SK-N-MC (cell line): ENCODE measurements at places on chromosomes 4 and X.

GRCh38 chr4:168076989-168077725, 15.2 kb upstream of the ANXA10 start:
- peak; percentile 45 for DNase-seq

DNA sequence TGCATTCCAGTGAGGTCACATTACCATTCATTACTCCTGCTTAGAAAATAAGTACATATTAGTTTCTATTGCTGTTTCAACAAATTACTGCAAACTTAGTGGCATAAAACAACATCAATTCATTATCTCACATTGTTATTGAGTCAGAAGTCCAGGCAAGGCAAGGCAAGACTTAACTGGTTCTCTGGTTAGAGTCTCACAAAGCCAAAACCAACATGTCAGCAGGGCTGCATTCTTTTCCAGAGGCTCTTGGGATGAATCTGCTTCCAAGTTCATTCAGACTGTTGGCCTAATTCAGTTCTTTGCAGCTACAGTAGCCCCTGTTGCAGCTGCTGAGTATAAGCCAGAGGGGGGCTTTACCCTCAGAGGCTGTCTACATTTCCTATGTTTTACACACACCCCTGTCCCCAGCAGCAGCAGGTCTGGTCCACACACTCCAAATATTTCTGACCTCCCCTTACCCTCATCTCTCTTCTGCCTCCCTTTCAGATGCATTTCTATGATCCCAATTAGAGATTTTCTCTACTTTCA, 892.1 kb upstream of the EPHA5 start:
- DNase-seq, result no peak

GRCh38 chrX:17993062-17993461, 132.0 kb upstream of the RAI2 start:
- DNase-seq, result no peak

DNA sequence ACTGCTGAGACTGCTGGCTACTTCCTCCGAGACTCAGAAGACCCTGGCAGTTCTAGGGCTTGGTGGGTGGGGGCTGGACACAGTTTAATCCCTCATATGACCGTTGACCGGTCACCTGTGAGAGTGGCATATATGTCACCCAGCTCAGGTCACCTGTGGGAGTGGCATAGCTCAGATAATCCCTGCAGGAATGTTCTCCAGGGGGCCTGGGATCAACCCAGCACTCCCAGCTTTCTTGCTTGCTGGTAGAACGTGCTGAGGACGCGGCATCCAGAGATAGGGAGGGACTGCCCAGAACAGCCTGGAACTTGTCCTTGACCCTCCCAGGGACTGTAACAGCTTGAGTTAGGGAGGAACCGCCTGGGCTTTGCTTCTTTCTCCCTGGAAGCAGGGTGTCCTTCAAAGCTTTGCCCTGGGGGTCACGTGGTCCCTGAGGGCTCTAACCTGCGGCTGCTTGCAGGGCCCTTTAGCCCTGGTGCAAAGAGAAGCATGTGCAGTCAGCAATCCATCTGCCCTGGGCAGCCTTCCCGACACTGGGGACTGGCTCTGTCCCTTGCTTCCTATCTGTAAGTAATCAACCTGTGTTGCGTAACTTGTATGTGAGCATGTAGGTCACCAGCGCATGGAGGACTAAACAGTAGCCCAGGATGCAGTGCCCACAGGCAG, 55.3 kb downstream of the ZFYVE28 start:
- no peak for DNase-seq

DNA sequence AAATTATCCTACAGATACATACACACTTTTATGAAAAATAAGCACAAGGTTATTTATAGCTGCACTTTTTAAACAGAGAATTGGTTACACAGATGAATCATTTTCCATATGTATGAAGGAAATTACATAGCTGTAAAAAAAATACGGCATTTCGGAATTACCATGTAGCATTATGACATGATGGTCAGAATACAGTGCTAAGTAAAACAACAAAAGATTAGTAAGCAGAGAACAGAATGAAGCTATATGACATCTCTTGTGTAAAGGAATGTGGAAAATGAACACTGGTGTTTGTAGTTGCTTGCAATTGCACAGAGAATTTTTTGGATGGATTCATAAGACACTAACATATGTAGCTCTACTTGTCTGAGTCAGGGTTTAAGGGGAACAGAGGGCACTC, 1222.0 kb upstream of the PRKX start:
- DNase-seq, result no peak

- no peak for DNase-seq
Observed at GRCh38 chr4:89196745-89197144, 85.4 kb downstream of the TIGD2 start.

DNA sequence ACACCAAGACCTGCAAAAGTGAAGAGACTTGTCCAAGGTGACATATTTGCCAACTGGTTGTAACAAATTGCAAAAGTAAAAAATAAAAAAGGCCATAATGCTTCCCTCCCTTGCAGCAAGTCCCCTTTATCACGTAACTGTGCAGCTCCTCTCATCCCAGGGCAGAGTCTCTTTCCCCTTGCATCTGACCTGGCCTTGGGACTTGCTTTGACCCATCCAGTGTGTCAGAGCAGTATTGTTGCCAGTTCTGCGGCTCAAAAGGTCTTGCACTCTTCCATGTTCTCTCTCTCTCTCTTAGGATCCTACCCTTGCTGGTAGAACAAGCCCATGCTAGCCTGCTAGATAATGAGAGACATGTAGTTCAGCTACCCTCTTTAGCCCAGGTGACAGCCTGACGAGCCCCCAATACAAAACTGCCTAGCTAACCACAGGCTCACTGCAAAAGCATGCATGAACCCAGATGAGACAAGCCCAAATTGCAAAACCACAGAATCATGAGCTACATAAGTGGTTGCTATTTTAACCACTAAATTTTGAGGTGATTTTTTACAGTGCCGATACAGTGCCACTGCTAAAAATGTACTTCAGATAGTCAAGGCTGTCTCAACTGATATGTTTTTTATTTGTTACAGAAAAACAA, 289.5 kb upstream of the PPARGC1A start:
- DNase-seq, result no peak

DNA sequence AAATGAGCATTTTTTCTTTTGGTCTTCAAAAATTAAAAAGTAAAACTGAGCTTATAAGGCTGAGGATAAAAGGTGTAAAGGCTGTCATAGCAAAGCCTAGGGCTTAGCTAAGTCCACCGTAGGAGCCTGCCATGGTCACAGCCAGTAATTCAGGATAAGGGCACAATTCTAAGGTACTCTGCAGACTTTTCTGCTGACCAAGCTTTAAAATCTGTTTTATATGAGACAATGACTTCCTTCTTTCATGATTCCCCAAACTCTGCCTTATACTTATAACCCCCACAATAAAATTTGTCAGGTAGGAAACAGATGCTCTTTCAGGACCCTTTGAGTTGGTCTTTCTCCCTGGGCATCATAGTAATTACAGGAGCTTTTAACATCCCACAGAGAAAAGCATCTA, 138.5 kb downstream of the COL4A6 start:
- no peak for DNase-seq

DNA sequence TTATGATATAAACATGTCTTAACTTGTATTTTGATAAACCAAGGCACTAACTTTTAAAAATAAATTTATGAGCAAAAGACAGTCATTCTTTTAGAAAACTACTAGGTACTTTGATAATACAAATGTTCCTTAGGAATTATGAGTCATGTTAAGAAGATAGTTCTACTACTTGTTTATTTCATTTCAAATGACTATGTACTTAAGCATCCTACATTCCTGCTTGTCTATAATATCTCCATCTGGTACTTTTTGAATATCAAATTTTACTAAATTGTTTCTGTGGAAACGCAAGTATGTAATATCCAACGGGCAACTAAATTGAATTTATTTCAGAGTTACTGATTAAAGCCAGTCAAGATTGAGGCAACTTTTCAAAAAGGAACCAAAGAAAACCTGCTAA, 61.8 kb downstream of the CAMK2D start:
- DNase-seq, result no peak

GRCh38 chr4:89398644-89399043, 91.0 kb upstream of the GPRIN3 start:
- peak; percentile 59 for DNase-seq

DNA sequence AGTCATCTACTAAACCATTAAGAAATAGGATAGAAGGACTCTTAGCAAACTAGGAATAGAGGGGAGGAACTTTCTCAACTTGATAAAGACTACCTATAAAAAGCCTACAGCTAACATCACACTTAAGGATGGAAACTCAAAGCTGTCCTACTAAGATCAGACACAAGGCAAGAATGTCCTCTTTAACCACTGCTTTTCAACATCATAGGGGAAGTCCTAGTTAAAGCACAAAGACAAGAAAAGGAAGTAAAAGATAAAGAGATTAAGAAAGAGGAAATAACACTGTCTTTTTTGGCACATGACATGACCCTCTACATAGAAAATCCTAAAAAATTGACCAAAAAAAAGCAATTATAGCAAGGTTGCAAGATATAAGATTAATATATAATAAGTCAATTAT, 136.6 kb downstream of the FBXW7 start:
- DNase-seq, result no peak

- DNase-seq, result no peak
Observed at GRCh38 chr4:143473334-143474126, 40.0 kb upstream of the SMARCA5 start.

DNA sequence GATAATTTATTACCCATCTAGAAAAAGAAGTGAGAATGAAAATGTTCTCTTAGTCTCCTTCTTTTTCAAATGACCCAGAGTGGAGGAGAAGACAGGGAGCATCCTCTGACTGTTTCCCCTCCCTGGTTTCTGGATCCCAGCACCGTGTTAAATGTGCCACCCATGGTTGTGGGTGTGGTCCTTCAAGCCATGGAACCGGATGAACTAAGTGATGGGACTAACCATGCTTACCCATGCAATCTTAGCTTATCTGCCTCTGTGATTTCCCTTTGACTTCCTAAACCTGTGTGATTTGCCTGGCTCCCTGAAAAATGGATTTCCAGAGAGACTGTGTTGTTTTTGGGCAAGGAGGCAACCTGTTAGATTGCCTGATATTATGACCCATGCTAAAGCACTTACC, 437.1 kb downstream of the MAGEB5 start:
- DNase-seq, result no peak

DNA sequence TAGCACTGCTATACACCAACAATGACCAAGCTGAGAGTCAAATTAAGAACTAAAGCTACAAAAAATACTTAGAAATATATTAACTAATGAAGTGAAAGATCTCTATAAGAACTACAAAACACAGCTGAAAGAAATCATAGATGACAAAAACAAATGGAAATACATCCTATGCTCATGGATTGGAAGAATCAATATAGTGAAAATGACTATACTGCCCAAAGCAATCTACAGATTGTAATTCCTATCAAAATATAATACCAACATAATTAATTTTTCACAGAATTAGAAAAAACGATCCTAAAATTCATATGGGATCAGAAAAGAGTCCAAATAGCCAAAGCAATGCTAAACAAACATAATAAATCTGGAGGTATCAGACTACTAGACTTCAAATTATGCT, 87.8 kb downstream of the STARD8 start:
- no peak for DNase-seq

- DNase-seq, result no peak
Observed at GRCh38 chr4:16225167-16225862, 956 bp downstream of the TAPT1 start.

GRCh38 chrX:148466292-148466691, 34.1 kb upstream of the AFF2 start:
- DNase-seq, result no peak

DNA sequence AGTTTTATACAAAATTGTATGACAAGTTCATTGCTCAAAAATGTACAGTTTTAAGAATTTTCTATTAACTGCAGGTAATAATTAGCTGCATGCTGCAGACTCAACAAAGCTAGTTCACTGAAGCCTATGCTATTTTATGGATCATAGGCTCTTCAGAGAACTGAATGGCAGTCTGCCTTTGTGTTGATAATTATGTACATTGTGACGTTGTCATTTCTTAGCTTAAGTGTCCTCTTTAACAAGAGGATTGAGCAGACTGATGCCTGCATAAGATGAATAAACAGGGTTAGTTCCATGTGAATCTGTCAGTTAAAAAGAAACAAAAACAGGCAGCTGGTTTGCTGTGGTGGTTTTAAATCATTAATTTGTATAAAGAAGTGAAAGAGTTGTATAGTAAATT, 131.0 kb downstream of the TET2 start:
- DNase-seq, result no peak

GRCh38 chr4:113292371-113293042, 243.1 kb downstream of the ANK2 start:
- no peak for DNase-seq

DNA sequence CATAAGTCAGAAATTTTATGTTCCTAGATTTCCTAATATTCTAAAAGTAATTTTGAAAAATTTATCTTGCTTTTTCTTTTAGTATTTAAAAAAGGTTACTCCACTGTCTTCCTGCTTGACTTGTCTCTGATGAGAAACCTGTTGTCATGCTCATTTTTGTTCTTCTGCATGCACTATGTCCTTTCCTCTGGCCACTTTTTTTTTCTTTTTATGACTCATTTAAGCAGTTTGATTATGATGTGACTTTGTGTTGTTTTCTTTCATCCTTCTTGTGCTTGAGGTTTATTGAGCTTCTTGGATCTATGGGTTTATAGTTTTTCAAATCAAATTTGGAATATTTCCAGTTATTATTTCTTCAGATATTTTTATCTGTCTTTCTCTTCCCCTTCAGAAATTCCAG, 12.0 kb upstream of the UFSP2 start:
- no peak for DNase-seq

GRCh38 chr4:185138161-185138560, 4.9 kb upstream of the SLC25A4 start:
- no peak for DNase-seq

DNA sequence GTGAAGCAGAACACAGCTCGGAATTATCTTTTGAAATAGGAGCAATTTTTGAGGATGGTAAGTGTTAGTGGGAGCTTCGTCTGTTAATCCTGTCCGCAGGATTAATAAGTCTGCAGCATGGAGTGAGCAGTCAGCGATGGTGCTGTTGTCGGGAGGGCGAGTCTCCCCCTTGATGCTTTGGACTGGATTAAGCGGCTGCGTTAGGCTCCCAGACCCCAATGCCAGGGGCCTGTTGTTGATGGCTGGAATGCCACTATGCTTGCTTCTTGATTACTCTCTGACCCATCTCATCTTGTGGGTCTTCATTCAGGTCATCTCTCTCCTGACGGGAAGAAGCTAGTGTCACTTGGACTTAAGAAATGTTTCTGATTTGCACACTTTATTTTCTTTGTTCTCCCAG, 332.6 kb downstream of the ARHGAP10 start:
- no peak for DNase-seq
